ENCODE measurements at places on chromosomes 1 and 21.

- DNase-seq, result no peak
Observed at GRCh38 chr1:197152662-197153061, 6.2 kb upstream of the ASPM start.

DNA sequence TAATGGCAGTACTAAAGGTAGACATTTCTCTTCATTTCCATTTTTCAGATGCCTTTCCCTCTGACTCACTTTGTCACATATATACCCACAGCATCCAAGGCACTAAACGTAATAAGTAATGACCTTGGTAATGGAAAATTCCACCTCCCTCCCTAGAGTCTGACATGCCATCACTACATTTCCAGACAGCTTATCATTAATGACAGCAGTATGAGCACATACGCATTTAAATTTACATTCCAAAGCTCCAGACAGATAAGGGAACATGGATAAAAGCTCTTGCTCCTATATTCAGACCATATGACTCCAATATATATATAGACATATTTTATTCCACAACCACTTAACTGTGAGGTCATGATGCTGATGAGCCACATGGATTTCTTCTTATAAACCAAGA, 191.7 kb upstream of the GORAB start:
- DNase-seq, result no peak

DNA sequence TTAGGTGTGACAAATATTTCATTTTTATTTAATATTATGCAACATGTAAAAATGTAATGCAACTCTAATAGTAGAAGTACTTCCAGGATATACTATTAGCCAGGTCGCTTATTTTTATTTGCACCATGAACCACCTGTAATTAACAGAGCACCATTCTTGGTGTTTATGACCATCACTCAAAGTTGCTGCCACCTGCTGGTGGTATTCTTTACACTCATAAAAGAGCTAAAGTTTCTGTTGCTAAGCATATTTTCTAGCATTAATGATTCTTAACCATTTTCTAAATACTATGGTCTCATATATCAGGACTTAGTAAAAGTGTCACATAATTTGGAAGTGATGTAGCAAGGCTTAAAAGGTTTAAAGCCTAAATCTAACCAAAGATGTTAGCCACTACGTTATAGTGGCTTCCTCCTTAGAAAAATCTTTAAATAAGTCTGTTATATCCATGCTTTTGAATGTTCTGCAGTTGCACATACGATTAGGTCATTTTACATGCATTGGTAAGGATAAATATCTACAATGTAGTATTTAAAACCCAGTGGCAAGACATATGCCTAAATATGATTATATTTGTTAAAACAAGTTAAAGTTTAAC, 244.5 kb downstream of the NEGR1 start:
- DNase-seq, result peak; percentile 16

DNA sequence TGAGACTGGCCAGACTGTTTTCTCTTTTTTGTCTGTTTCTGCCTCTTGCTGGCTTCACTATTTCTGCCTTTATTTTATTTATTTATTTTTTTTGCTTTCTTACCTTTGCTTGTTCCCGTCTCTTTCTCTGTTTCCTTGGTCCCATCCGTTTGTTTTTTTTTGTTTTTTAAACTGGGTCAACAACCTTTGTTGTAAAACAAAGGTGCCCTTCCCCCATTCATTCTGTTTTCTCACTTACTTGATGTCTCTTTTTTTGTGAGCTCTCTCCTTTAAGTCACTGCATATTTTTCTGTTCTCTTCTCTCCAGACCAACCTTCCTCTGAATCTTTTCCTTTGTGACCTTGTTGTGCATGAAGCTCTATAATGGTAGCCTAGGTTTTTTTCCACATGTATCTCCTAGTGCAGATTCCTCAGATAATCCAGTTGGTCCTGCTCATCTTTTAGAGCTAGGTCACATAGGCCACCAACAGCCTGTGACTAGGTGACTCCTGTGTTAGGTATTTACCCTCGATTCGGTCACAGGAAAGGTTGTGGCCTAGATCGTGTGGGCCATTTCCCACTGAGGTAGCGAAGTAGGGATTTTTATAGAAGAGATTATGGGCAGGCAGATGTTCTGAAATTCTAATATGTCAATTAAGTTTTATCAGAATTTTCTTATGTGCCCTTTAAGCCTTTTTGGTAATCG, 15.9 kb downstream of the GNAI3 start:
- no peak for DNase-seq

- DNase-seq, result no peak
Observed at GRCh38 chr1:207397525-207397926, 56.6 kb upstream of the CR2 start.

DNA sequence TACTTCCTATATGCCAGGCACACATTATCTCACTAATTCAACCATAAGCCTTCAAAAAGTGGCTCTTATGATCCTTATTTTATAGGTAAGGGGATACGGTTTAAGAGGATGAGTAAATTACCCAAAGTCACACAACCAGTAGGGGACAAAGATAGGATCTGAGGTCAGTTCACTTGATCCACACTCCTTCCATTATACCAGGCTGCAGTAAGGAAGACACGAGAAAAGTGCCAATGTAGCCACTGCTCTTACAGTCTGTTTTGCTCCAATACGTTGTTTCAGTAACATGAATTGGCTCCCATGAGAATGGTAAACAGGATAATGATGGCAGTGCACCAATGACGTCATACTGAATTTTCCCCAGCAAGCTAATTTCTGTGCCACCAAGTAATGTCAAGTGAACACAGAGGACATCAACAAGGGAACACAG, 15.4 kb upstream of the GUCA2A start:
- DNase-seq, result peak; percentile 33

DNA sequence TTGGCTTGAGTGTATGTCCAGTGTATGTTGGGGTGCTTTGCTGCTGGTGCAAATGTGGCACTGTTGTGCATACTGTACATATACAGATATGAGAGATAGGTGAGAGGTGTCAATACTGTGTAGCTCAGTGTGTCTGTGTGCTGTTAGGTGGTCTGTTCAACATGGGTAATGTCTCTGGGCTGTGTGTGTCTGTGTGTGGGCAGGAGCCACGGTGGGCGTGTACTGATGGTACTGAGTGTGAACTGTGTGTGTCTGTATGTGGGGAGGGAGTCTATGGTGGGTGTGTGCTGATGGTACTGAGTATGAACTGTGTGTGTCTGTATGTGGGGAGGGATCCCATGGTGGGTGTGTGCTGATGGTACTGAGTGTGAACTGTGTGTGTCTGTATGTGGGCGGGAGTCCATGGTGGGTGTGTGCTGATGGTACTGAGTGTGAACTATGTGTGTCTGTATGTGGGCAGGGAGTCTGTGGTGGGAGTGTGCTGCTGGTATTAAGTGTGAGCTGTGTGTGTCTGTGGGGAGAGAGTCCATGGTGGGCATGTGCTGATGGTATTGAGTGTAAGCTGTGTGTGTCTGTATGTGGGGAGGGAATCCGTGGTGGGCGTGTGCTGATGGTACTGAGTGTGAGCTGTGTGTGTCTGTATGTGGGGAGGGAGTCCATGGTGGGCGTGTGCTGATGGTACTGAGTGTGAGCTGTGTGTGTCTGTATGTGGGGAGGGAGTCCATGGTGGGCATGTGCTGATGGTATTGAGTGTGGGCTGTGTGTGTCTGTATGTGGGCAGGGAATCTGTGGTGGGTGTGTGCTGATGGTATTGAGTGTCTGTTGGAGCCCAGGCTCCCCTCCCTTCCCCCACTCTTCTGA, 32.2 kb upstream of the FOXO6 start:
- no peak for DNase-seq

GRCh38 chr1:224846119-224846907, 83.2 kb upstream of the DNAH14 start:
- no peak for DNase-seq

DNA sequence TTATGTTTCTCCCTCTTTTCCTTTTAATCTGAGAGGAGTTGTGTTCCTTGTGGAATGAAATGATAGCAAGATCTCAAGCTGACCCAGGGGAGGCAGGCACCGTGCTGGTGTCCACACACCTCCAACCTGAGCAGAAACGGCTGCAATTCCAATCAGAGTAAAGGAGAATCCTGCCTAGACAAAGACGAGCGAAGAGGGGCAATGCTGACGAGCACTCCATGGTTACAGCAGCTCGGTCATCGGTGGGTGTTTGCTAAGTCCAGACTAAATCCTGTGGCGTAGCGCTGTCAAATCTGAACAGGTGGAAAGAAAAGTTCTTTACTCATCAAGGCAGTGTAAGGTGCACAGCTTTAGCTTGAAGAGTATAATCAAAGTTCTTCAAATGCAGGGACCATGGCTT, 74.8 kb downstream of the PLD5 start:
- no peak for DNase-seq

- DNase-seq, result no peak
Observed at GRCh38 chr1:202165942-202166843, 5.8 kb upstream of the PTPN7 start.

- DNase-seq, result no peak
Observed at GRCh38 chr21:43717166-43717853, 1.6 kb upstream of the PDXK start.

GRCh38 chr1:24951810-24952412, 21.8 kb upstream of the RUNX3 start:
- DNase-seq, result no peak

DNA sequence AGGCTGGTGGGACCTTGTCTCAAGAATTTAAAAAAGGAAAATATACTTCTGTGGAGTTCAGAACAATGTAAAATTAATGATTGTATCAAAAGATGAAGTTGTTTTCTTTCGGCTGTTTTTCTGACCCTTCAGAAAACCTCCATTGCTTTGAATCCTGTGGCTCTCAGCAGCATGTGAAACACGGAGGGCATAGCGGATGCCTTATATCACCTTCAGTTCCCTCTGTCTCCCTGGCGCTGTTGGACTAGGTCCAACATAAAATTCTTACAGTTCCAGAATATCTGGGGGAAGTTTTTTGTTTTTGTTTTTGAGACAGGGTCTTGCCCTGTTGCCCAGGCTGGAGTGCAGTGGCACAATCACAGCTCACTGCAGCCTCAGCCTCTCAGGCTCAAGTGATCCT, 7.4 kb downstream of the ZBTB8A start:
- no peak for DNase-seq

DNA sequence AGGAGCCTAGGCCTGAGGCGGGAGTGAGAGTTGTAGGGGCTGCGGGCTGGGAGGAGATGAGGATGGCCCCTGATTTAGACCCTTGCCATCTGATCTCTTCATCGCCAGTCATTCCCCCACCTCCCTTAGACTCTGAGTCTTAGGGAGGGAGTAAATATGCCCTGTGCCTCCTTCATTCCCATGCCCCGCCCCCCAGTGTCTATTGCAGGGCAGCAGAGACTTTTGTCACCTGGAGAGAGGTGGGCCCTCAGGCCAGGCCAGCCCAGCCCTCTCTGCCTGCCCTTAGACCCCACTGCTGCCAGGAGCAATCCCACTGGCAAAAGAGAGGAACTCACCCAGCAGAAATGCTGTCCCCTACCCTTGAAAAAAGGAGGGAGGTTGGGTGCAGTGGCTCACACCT, 3.2 kb upstream of the MFAP2 start:
- no peak for DNase-seq

DNA sequence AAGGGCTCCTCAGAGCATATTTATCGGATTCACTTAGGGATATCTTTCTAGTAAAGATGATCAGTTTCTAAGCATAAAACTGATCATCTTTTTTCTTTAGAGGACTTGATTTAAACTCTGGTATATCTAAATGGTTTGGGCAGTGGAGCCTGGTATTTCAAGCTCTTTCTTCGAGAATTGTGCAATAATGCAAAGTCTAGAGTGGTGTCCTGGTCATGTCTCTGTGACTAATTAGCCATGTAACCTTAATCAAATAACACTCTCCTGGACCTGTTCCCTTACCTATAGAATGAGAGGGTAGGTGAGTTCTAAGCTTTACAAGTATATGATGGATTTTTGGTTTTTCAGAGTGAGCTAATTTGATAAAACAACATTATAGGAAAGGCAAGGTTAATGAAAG, 225.2 kb downstream of the RPS6KC1 start:
- DNase-seq, result no peak

DNA sequence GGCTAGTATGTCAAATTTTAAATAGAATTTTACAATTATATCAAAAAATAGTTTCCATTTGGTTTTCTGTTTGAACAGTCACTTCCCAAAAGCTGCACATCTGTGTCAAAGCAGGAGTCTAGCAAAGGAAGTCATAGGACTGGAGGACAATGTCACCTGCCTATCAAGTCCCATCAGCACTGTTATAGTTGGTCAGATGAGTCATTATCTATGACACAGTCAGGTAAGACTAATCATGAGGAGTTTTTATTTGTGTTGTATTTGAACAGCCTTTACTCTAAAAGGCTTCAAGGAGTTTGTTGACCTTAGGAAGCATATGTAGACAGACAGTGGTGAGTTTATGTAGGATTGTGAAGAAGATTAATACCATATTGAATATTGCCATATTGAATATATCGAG, 74.2 kb upstream of the QSOX1 start:
- no peak for DNase-seq

- no peak for DNase-seq
Observed at GRCh38 chr1:155254714-155255242, 505 bp downstream of the ENTREP3 start.

GRCh38 chr1:58580186-58580585, 3.1 kb upstream of the TACSTD2 start:
- DNase-seq, result no peak

GRCh38 chr1:206479183-206480125, 9.2 kb downstream of the IKBKE start:
- DNase-seq, result no peak

DNA sequence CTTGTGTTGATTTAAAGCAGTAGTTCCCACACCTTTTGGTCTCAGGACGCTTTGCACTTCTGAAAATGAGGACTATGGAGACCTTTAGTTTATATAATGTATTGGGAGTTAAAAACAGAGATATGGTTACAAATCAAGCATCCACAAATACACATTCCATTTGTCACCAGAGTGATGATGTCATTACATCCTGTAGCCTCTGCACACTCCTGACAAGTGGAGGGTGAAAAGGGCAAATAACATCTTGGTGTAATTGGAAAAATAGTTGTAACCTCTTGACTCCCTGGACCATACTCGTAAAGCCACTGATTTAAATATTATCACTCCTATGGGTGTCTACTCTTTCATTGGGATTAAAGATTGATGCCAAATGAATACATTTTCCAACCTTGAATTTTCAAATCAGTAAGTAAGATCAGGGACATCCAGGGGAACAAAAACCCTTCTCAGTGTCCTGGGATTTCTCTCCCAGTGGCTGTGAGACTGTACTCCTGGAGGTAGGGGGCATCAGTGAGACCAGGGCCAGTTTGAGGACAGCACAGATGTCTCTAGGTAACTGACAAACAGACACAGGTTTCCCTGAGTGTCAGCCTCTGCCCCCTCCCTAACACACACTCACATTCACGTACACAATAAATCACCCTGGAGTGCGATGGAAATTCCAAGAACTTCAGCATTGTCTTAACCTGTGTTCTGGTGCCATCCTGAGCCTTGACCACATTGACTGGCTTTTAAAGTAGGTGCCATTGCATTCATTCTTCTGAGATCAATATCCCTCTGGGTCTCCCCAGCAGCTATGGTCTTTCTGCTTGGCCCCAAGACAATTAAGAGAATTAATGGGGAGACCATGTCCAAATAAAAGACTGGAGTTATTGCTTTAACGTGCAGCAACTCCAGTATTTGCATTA, 63.0 kb downstream of the NR5A2 start:
- no peak for DNase-seq

GRCh38 chr1:110765640-110766335, 91.0 kb upstream of the KCNA3 start:
- peak; percentile 35 for DNase-seq

GRCh38 chr21:28804089-28804670, 188.5 kb downstream of the LTN1 start:
- no peak for DNase-seq
